ENCODE measurements at places on chromosomes 2 and 18. TPM values are rescaled to one million over a fixed set of nuclear protein-coding genes. Genes with fewer than 3 reads are reported as not detected.

The PROC gene
- total RNA-seq = not detected

The TUBA4B gene
- not detected for total RNA-seq

The ALLC gene
- not detected for total RNA-seq

The ERCC3 gene
- total RNA-seq = 28.2 TPM

The RNF103 gene
- total RNA-seq = 22.5 TPM

The NAGK gene
- total RNA-seq = 31.3 TPM

The WBP1 gene
- total RNA-seq = 41.3 TPM

The PDE11A gene
- 2.3 TPM for total RNA-seq

The REG3A gene
- total RNA-seq = not detected

GRCh38 chr2:10497797-10498251, 49.7 kb upstream of the ODC1 start:
- peak; percentile 91 for DNase-seq

GRCh38 chr18:73975266-73975665, 172.4 kb downstream of the FBXO15 start:
- no peak for DNase-seq

- no peak for DNase-seq
Measured at GRCh38 chr2:17933256-17933655, 54.8 kb downstream of the KCNS3 start.

GRCh38 chr2:206379886-206380285, 63.4 kb upstream of the ADAM23 start:
- DNase-seq = no peak

GRCh38 chr2:236883819-236884218, 201.9 kb upstream of the COPS8 start:
- no peak for DNase-seq

DNA sequence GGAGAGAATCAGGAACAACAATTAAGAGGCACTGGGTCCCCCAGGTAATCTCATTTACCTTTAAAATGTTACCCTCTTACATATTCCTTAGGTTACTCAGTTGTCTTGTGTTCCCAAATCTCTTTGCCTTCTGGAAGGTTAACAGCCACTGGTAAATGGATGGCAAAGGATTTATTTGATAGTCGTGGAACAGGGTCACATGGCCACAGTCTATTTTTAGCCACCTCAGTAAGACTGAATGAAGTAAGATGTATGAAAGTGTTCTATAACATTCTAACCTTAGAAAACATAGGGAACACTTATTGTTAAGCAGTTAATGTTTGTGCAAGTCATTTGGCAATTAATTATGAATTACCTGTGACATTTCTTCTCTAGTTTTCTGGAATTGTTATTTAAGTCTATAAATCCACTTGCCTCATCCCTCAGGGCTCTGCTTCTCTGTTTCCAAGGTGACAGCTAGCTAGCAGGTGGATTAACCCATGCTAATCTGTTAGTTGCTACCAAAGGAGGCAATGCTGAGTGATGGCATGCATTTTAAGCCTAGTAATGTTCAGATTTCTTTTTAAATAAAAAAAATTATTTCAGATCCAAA, 211.0 kb downstream of the PIK3C3 start:
- DNase-seq = no peak

DNA sequence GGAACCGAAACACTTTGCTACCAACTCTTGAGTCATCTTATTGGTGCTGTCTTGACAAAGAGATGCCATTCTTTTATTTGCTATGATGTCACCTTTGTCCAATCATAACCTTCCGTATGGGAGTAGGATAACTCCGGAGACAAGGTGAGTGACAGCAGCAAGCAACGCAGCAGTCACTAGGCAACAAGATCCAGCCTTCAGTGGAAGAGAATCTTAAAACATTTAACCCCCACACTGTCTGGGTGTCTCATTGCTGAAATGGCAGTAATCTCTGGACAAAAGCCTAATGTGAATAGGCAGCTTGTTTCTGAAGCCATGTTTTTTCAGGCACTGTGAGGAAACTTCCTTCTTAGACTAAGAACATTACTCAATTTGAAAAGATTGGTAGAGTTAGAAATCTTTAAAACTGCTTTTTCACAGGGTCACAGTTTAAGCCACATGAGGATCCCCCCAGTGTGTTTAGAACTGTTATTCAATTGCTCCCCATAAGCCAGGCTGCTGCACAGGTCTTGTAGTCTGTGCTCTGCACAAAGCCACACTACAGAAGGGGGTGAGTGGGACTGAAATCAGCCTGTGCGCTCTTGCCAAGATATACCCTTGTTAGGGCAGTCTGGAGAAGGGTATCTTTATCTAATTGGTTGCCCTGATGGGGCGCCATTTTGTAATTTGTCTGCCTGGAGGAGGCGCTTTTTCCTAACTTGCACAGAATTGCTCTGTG, 131.5 kb upstream of the STON1 start:
- no peak for DNase-seq

DNA sequence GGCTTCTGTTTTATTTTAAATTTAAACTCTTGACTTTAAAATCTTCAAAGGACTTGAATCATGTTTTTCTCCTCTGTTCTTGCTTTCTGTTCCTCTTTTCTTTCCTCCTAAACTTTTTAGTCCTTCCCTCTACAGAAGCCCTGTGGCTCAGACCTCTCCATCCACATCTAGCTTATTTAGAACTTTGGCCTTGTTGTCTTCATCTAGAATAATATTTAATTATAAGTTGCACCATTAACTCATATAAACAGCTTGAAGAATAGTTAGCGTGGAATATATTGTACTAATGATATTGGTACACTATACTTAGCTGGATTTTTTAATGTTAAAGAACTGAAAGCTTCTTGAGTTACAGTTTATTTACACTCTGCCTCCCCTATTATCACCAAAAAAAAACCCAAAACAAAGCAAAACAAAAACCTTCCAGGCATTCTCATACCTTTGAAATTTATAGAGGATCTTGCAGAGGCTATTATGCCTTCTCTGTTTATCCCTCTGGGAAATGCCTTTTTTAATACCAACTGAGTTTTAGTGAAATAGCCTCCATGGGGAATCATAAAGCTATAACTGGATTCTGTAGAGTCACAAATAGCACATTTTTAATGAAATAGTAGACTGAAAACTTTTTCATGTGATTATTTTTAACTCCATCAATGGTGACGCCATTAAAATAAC, 9.2 kb upstream of the CCDC141 start:
- DNase-seq = no peak

- DNase-seq = no peak
Measured at GRCh38 chr18:48735080-48735676, 196.3 kb downstream of the CTIF start.

GRCh38 chr2:27717070-27717795, 53.5 kb downstream of the SLC4A1AP start:
- DNase-seq = no peak

- no peak for DNase-seq
Measured at GRCh38 chr2:65791404-65791975, 359.1 kb upstream of the SPRED2 start.

DNA sequence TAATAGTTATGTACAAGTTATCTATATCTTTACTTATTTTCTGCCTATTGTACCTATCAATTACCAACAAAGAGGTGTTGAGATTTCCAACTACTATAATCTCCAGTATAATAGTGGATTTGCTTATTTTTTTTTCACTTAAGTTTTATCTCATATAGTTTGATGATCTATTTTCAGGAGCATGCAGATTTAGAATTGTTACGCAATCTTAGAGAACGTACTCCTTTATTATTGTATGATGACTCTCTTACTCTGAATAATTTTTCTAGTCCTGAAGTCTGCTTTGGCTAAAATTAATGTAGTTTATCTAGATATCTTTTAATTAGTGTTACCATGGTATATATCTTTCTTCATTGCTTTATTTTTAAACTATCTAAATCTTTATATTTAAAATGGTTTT, 205.2 kb downstream of the SCG2 start:
- no peak for DNase-seq

DNA sequence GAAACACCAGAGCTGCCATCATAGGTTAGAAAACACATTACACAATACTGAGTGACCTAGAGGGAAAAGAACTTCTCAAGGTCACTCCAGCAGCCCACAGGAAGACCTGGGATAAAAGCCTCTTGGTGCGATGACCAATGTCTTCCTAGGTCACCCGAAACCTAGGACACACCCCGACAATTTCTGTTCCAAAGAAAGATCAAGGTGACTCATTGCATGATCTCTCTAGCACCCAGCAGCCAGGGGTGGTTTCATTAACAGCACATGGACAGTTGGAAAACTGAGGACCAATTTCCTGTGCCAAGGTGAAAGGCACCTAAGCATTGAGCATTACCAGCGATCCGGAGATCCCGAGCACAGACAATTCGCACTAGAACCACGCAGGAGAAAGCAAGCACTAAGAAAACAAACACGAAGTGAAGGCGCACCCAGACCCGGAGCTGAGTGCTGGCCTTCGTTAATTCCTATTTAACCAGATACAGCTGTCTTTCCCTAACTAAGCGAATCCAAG, 1.5 kb downstream of the CACNB4 start:
- no peak for DNase-seq

DNA sequence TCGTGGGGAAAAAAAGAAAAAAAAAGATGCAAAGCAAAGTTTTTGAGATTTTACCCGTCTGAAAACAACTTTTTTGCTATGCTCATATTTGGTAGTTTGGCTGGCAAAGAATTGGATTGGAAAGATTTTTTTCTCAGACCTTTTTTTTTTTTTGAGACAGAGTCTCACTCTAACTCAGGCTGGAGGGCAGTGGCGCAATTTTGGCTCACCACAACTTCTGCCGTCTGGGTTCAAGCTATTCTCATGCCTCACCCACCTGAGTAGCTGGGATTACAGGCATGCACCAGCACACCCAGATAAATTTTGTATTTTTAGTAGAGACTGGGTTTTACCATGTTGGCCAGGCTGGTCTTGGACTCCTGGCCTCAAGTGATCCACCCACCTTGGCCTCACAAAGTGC, 56.3 kb upstream of the TANC1 start:
- no peak for DNase-seq

DNA sequence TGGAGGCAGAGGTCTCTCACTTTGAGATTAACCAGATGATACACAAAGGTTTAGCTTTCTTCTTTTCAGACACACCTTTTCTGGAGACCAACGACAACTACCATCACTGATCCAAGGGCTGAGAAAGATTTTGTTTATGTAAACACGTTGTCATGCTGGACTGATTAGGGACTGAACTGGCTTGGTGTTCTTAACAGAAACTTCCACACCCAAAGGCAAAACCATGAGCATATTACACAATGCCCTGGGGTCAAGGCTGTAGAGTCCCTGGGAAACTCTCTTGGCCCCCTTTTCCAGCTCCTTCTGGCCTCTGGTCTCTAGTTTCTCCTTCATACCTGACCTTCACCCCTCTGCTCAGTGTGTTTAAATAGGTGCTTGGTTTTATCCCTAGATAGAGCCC, 447.0 kb upstream of the TCF4 start:
- no peak for DNase-seq

GRCh38 chr2:239943571-239943970, 81.6 kb downstream of the NDUFA10 start:
- no peak for DNase-seq

- DNase-seq = no peak
Measured at GRCh38 chr18:75309564-75309963, 99.0 kb downstream of the TSHZ1 start.

GRCh38 chr2:217784996-217785543, 217.7 kb downstream of the TNS1 start:
- DNase-seq = no peak

- no peak for DNase-seq
Measured at GRCh38 chr18:27808683-27809082, 368.2 kb downstream of the CDH2 start.

DNA sequence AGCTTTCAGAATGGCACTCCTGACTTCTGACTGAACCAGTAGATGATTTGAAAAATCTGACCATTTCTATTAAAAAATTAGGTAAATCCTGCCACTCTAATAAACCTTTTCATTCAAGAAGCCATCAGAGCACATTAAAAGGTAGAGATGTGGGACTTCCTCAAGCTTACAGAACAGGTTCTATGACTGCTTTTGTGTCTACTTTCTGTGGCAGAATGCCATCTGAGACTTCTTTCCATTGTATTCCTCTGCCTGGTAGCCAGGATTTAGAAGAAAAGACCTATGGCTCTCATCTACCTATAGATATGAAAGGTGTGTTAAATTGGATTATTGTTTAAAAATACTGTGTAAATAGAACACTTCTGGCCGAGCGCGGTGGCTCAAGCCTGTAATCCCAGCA, 99.9 kb upstream of the NABP1 start:
- no peak for DNase-seq

GRCh38 chr2:235286622-235287374, 207.0 kb upstream of the AGAP1 start:
- no peak for DNase-seq

DNA sequence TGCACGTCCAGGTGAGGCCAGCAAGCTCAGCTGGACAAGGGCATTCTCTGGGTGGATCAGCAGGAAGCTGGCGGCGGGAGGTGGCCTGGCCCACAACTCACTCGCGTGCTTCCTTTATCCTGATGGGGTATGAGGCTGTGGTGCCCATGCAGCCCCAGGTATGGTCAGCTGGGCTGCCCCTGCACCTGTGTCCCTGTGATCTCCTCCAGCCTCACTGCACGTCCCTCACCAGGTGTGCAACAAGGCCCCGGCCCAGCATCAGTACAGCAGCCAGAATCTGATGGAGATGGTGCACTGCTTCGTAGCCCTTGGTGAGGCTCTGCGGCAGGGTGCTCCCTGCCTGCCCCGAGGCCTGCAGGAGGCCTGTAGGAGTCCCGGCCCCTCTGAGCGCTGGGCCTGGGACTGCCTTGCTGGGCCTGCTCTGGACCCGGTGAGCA, 17.6 kb downstream of the MROH2A start:
- no peak for DNase-seq

DNA sequence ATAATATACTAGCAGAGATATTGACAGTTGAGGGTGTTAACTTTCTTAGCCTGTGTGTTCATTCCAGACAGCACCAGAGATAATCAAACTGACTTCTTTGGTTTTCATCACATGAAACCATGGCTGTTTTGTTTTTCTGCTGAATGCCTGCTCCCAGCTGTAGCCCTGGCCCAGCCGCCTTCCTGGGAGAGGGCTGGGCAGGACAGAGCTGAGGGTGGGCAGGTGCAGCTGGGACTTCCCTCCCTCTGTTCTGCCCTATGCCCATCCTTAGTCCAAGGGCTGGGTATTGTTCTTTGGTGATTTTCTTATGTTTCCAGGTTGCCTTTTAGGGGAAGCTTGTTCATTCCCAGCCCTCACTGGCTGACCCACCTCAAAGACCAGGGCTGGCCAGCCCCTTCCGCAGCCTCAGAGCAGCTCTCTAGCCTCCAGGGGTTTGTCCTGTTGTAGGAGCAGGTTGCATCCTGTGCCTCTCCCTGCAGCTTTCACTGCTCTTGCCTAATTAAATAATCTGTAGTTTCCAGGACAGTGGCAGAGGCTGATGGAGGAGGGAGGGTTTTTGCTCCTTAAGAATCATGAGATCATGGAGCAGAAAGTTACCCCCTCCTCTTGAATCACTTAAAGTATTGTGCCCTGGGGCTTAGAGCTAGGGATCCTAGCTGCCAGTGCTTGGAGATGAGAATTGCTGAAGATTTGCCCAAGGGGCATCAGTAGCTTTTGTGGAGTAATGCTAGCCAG, 61.4 kb downstream of the MTCL1 start:
- DNase-seq = no peak

DNA sequence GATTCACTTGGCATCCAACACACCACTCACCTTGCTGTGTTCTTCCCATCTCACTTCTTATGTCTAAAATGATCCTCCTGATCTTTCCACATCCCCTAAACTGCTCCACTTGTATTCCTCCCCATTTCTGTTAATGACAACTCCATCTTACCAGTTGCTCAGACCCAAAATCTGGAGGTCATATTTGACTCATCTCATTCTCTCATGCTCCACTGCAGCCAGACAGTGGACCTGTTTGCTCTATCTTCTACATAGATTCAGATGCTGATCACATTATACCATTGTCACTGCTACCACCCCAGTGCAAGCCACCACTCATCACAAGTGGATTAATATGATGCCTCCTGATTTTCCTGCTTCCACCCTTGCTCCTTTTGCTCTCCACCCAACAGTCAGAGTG, 7.9 kb upstream of the NABP1 start:
- DNase-seq = no peak
